ENCODE measurements at places on chromosomes 4 and X.

- peak; percentile 28 for DNase-seq
Measured at GRCh38 chrX:1392376-1393068, 609 bp upstream of the SLC25A6 start.

GRCh38 chrX:109873983-109874382 is 128.9 kb upstream of the TMEM164 start:
- DNase-seq = no peak

DNA sequence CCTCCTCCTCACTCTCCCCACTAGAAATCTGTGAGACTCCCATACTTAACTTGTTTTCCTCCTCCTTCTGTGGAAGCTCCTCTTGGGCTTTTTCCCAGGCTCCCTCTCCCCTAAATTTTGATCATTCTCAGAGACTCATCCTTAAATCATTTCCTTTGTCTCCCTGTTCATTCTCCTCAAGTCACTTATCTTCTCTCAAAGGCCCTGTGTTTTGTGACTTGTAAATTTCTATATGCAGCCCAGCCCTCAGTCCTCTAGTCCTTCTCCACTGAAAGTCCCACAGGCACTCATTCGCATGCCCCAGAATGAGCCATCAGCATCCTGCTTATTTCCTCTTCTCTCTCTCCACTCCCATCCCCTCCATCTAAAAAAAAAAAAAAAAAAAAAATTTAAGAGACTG is 171.8 kb downstream of the SOWAHB start:
- no peak for DNase-seq

DNA sequence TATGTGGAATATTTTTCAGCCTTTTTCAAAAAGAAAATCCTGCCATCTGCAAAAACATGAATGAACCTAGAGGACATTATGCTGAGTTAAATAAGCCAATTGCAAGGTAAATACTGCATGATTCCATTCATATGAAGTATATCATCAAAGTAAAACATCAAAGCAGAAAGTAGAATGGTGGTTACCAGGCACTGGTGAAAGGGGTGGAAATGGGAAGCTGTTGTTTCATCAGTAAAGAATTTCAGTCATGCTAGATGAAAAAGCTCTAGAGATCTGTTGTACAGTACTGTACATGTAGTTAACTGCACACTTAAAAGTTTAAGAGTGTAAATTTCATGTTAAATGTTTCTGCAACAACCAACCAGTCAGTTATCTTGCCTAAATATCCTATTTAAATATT is 196.8 kb upstream of the ADGRL3 start:
- no peak for DNase-seq

GRCh38 chr4:130403221-130403620 is 1307.3 kb downstream of the C4orf33 start:
- DNase-seq = no peak

GRCh38 chrX:41336447-41336846 is 2.5 kb downstream of the DDX3X start:
- DNase-seq = no peak

DNA sequence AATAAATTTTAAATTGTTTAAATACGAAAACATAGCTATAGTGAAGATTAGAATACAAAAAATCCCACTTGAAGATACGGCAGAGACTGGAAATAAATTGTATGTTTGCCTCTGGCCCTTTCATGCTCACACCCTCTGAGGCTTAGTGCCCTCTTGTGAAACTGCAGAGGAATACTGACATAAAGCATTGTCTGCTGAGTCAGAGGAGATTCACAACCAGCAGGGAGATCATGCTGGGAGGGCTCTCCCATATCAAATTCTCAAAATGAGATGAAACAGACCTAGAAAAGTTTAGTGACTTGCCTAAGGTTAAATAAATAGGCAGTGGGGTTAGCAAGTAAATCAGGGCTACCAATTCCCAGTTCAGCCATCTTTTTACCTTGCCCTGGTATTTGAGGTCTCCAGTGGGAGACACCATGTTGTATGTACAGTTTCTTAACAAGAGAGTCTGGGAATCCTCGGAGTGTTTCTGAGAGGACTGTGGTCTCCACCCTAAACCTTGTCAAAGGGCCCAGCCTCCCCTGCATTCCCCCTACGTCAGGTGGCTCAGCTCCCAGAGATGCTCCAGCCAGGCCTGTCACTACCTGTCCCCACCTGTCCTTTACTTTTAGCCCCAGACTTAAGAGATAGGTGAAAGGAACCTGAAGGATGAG is 581.4 kb upstream of the DIPK2B start:
- DNase-seq = no peak

GRCh38 chr4:123401271-123402120 is 4.9 kb downstream of the SPRY1 start:
- no peak for DNase-seq

- DNase-seq = no peak
Measured at GRCh38 chrX:21972721-21973120, 32.2 kb downstream of the SMS start.

DNA sequence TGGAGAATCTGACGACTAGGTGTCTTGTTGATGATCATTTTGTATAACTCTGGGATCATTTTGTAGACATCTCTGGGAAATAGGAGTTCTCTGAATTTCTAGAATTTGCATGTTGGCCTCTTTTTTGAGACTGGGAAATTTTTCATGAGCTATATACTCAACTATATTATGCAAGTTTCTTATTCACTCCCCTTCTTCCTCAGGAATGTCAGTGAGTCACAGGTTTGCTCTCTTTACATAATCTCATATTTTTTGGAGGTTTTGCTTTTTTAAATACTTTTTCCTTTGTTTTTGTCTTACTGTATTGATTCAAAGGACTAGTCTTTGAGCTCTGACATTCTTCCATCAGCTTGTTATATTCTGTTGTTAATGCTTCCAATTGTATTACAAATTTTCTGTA is 1324.2 kb downstream of the TECRL start:
- DNase-seq = no peak

DNA sequence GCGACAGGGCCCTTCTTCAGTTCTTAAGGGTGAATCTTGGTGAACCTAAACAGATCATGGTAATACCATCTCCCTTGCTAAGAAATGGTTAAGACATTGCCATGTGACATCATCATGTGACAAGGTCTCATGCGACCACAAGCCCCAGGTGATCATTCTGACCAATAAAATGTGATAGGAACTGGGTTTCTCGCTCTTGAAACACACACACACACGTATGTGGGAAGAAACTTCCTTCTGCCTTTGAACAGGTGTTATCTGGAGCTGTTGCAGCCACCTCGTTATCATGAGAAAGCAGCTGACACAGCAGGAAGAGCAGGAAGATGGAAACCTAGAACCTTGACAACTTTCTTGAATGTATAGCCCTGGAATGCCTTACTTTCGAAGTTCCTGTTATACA is 10.2 kb downstream of the SOD3 start:
- no peak for DNase-seq

GRCh38 chrX:29040160-29040559 is 452.9 kb downstream of the IL1RAPL1 start:
- no peak for DNase-seq

DNA sequence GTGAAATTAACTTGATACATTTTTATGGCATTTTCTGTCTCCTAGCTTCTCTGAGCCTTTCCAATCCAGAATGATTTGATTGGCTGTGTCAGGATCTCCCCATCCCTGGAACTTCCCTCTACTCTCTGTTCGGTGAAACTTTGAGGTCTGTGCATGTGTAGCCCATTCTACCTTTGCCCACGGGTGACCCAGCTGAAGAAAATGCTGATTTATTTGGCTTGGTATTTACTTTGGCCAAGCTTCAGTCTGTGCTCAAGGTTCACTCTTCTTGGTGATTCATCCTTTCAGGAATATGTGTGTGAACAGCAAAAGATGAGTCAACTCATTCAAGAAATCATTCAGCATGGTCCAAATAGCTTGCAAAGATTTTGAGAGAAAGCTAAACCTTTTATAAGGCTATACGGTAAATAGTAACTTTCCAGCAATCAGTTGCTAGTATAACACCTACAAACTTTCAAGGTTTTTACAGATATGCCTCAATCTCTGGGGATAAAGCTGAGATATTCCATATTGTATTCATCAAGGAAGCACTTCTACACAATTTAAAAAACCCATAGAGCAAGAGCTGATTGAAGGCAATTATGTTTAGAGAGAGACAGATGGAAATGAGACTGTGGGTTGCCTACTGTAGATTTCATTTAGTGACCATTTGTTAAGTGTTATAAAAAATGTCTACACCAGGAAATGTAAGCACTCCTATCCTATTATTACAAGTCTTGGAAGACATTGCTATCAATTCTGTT is 233.9 kb upstream of the CXXC4 start:
- DNase-seq = no peak

GRCh38 chr4:109434007-109434971 is 674 bp downstream of the SEC24B start:
- no peak for DNase-seq

DNA sequence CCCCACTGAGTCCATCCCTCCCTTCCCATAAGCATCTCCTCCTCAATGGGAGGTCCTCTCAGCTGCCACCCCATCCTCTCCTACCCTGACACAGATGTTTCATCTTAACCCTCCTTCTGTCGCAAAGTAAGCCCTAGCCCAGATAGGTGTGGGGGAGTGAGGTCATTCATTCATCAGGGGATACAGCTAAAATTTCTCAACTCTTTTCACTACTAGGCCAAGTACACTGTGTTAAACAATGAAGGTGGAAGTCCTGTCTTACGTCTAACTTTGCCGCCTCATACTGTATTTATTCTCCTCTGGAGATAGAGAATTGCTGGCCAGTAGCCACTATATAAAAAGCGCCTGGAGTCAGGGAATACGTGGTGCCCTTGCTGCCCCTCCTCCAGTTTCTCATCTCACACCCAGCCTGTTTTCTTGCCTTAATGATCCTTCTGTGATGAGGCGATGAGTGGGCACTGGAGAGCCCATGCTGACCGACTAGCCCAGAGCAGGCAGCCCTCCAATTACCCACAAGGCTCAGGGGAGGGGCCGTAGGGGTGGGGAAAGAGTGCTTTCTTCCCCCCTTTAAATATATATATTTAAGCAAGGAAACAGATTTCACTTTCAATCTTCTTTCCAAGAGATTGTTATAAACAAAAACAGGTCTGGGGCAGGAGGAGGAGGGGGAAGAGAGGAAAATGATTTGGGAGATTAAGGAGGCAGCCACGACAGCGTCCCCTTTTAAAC is 149.5 kb downstream of the PJA1 start:
- DNase-seq = no peak

- DNase-seq = no peak
Measured at GRCh38 chrX:129577473-129577872, 37.4 kb downstream of the OCRL start.

DNA sequence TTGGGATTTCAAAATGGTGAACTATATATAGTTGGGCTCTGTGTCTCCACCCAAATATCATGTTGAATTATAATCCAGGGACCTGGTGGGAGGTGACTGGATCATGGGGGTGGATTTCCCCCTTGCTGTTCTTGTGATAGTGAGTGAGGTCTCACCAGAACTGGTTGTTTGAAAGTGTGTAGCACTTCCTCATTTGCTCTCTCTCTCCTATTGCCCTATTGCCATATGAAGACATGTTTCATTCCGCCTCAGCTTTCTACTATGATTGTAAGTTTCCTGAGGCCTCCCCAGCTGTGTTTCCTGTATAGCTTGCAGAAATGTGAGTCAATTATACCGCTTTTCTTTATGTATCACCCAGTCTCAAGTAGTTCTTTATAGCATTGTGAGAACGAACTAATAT is 545.6 kb downstream of the TRAM1L1 start:
- DNase-seq = no peak
